ENCODE measurements at places on chromosomes 11 and 22.

DNA sequence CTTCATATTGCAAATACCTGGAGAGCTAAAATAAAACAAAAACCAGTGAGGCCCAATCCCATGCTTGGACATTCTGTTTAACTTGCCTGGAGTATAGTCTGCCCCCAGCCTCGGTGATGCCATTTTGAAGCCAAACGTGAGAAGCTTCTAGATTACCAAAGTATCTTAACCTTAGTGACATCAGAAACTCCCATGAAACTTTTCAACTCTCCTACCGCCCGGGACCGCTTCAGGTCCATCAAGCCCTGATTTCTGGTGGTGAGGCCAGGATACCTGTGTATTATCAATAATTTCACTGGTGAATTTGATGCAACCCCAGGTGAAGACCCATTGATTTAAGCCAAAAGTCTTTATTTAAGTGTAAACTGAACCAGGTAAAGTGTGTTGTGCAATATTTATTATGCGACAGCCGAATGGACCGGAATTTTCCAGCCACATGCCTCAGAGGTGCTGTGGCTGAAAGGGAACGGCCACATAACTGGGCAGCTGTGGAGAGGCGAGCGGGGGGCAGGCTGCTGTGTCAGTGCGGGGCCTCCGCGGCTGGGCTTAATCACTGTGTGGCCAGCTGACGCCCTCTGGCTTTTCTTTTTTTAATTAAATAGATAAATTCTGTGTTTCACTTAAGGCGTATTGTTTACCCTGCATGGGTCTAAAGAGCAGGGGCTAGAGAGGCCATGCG, 385.5 kb upstream of the B3GAT1 start:
- no peak for DNase-seq

GRCh38 chr11:70467201-70468085, 69.1 kb downstream of the CTTN start:
- peak; percentile 72 for DNase-seq

DNA sequence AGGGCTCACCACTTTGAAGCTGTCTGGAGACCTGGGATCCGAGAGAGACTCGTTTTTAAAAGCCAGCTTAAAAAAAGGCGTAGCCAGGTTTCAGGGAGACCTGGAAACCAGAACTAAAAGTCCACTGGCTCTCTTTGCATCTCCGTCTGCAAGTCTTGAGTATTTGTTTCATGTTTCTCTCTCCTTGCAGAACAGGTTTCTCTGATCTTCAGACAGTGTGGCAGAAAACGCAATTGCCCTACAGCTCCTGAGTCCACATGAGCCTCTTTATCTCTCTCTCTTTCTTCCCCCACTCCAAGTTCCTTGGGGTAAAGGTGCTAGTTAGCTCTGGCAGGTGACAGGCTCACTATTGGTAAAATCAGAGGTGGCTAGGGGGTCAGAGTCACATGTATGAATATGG, 67.0 kb upstream of the AMPD3 start:
- no peak for DNase-seq

- no peak for DNase-seq
These were observed 38.8 kb upstream of the POLA2 start for GRCh38 chr11:65223011-65223410.

DNA sequence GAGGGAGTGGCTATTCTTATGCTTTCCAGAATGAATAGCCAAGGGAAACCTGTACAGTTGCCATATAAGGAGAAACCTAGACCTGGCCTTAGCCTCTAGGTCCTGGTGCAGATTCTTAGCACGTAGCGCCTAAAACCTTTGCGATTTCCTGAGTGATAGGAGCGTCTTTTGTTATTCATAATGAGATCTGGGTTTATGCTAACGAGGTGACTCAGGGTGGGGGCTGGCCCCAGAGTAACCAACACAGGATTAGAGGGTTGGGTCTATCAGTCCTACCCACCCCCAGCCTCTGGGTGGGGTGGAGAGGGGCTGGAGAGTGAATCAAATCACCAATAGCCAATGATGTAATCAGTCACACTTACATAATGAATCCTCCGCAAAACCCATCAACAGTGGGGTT, 73.4 kb upstream of the PARVG start:
- DNase-seq: no peak

GRCh38 chr11:120579611-120580031, 68.1 kb downstream of the GRIK4 start:
- DNase-seq: no peak

DNA sequence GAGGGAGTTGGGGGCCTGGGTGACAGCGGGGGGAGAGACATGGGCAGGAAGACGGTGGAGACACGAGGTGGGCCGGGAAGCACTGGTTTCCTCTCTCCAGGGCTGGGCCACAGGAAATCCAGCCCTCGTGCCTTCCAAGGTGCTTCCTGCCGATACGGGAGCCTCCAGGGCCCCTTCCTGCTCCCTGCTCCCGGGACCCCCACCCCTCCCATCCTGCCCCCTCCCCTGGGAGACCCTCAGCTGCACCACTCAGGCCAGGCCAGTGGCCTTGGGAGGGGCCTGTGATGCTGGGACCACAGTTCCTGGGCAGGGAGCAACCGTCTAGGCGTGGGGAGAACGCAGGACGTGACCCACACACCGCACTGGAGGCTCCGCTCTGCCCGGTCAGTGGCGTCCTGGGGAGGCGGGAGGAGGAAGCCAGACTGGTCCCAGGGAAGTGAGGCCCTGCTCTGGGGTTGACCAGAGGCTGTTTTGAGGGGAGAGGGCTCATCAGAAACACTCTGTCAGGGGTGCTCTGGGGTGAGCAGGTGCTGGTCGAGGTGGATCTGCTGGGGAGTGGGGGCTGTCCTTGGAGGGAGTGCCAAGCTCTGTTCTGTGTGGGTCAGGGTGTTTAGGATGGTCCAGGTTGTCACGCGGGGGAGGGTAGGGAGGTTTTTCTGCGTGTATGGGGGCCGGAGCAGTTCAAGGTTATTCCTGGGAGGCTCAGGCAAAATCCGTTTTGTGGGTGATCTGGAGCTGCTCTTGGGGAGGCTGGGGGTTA, at the start of gene SHANK3:
Gene SHANK3, plus strand, starts transcription at position 353 of the 760 bp plus-strand sequence.
- DNase-seq: no peak

GRCh38 chr22:37571258-37571991, 8.5 kb downstream of the LGALS2 start:
- no peak for DNase-seq

- no peak for DNase-seq
These were observed 21.8 kb upstream of the LRRC10B start for GRCh38 chr11:61486779-61487178.

All from hematopoietic multipotent progenitor cell (in vitro differentiated cells).